ENCODE measurements at places on chromosomes 12 and 14.

- no peak for DNase-seq
Observed at GRCh38 chr14:68450391-68451120, 342.3 kb downstream of the ZFP36L1 start.

DNA sequence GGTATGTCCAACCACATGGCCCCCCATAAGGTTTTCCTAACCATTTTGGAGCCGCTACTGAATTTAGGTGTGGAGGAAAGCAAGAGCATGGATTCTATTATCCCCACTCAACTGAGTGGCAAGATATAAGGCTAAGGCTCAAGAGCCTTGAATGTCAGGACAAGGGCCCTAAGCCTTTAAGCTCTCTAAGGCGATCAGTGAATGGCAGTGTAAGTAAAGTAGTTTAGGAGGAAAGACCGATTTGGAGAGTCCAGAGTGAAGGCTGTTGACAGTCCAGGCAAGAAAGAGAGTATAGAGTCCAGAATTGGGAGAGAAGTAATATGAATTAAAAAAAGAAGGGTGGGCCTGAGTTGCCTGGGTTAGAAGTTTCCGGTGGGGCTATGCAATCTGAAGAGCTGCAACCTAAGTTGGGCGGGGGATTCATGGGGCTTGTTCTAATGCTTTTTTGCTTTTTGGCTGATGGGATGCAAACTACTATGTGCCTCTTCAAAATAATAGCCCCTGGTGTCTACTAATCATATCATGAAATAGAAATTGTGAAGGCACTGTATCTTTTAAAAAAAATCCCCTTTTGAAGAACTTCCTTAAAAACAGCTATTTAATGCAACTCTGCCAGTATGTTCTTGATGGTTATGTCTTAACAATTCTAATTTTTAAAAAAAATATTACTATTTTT is at the start of gene SPIC:
TSS of gene SPIC (plus strand) at position 626 of the 676 bp plus-strand sequence. CDS start 1,569 bp downstream, outside the sequence.
- no peak for DNase-seq

GRCh38 chr12:23847857-23848256 is 101.6 kb downstream of the SOX5 start:
- no peak for DNase-seq

DNA sequence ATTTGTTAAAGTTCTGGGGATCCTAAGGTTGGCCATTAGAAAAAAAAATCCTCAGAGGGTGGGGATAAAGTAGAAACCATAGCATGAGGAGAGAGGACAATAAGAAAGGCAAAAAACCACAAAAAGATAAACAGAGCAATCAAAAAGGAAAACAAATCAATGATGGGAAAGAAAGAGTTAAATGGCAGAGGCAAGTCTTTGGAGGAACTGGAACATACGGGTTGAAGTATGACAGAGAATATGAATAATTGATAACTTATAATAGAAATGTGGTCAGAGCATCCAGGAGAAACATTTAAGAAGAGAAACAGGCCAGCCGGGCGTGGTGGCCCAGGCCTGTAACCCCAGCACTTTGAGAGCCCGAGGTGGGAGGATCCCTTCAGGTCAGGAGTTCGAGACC is 17.8 kb upstream of the SALL2 start:
- no peak for DNase-seq

GRCh38 chr14:105913861-105914260 is 387.5 kb downstream of the TMEM121 start:
- no peak for DNase-seq

- DNase-seq, result no peak
Observed at GRCh38 chr12:997505-997904, 6.5 kb downstream of the ERC1 start.

GRCh38 chr12:6277982-6278438 is 32.5 kb upstream of the PLEKHG6 start:
- no peak for DNase-seq

GRCh38 chr12:29582677-29583272 is 85.3 kb upstream of the OVCH1 start:
- DNase-seq, result no peak

DNA sequence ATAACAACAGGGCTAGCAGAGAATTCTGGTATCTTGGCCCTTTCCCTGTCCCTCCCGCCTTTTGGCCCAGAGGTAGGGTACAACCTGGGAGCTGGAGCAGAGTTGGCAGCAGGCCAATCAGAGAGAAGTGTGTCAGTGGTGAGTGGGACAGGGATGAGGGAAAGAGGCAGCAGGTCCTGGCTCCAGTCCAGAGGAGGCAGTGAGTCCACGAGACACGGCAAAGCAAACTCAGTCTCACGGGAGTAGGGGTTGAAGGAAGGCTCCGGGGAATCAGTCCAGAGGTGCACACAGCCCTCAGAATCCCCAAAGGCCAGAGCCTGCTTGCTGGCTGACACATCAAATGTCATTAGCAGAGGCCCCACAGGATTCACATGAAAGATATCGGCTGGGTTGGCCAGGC is 7.3 kb downstream of the PAN2 start:
- DNase-seq, result no peak

DNA sequence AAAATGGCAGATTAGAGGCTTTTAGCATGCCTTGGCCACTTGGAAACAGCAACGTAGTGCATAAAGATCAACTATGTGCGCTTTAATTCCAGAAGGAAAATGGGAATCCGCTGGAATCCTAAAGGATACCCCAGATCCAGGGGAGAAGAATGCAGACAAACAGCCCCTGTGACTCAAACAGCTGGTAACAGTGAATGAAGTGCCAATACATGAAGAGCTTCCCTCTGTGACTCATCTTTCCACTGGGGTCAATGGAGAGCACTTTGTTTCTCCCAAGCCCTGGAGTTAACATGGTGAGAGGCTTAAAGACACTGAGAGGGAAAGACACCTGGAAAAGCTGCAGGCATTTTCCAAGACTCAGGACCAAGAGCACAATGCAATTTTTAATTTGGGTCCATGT is 263.1 kb downstream of the CEP128 start:
- no peak for DNase-seq

DNA sequence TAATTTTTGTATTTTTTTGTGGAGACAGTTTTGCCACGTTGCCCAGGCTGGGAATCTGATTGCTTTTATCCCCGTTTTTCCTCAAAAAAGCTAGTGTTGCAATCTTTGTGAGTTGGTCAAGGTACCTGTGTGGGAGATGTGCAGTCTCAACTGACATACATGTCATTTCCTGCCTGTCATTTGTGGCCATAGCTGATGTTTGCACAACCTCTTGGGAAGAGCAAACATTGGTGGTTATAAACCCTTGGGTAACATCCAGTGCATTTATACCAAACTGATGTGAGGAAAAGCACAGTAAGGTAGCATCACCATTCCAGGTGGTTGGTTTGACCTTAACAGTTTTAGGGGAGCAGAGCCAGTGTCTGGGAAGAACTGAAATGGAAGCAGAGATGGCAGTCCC is 54.7 kb downstream of the ATG14 start:
- no peak for DNase-seq

DNA sequence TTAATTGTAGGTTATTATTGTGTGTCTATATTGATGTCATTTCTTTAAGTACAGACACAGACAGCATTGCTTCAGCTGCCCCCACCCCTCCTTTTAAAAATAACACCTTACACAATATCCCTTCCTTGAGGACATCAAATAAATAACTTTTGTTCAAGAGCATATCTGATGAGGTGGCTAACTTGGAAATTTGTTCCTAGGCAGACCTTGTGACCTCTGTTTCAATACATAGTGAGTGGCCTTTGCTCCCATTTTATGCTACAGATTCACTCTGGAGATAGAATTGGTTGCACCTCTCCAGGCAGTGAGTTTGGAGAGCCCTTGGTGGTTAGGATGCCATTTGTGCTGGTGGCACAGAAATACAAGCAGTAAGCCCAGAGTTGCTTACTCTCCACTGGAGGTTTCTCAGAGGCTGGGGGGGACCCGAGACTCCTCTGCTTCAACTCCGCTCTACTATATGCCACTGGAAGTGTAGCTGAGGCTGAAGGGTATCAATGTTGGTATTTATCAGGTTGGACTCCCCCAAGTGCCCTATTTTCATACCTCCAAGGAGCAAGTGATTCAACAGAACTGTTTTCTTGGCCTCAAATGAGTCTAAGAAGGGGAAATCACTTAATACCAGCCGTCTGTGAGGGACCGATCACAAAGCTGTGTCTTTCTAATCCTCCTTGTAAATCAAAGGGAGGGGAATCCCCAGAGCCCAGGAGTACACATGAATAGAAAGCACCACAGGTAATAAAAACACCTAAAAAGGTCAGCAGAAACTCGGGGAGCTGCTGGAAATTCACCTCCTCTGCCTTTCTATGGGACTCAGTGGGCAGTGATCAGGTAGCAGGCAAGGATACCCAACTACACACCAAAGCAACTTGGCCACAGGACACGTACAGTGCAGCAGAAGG is 463.1 kb downstream of the RAD51B start:
- DNase-seq, result no peak

DNA sequence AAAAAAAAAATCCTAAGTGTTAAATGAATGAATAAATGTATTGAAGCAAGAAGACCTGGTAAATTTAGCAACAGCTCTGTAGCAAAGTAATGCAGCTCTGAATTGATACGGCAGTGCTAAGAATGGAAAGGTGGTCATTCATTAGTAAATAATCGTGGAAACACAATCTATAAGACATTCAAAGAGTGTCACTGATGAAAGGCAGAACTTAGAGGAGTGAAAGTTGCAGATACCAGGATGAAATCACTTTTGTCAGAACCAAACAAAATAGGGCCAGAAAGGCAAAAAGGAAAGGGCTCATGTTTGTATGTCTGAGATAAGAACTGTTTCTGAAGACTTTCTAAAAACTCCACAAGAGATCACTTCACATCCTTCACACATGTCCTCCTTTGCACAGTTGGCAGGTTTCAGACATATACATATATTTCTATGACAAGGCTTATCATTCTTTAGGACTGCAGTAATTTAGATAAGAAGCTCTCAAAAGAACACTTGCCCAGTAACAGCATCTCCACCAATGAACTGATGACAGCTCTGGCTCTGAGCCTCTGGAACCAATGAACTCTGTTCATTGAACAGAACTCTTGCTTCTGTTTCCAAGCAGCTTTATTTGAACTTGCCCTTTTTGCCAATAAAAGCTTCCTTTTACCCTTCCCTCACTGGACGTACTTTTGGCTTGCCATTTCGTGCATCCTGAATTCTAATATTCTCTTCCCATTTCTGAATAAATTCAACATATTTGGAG is 4.2 kb upstream of the LRR1 start:
- no peak for DNase-seq

DNA sequence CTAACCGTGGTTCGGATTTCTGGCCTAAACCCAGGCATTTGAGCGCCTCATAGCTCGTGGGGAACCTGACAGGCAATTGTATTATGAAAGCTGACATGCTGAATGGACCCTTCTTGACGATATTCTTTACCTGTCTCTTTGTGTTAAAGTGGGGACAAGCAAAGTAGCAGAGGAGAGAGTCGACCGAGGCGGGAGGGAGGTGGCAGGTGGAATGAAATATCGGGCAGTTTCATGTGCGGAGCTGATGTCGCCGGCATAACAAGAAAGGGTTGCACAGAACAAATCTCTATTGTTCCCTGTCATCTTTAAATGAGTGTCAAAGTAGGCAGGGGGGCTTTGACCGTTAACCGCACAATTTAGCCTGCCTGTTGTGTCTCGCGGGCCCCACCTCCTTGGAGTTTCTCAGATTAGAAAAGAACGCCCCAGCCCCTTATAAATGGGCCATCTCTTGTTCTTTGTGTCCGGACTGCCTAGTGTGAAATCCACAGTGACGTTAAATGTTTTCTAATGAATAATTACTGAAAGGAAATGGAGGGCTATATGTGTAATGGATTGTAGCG is 11.5 kb downstream of the MYO1H start:
- DNase-seq, result no peak

GRCh38 chr14:91316761-91317160 is 72.3 kb upstream of the GPR68 start:
- no peak for DNase-seq

- no peak for DNase-seq
Observed at GRCh38 chr14:30580616-30581282, 21.8 kb downstream of the G2E3 start.

- DNase-seq, result no peak
Observed at GRCh38 chr12:89235189-89235993, 116.9 kb downstream of the DUSP6 start.

DNA sequence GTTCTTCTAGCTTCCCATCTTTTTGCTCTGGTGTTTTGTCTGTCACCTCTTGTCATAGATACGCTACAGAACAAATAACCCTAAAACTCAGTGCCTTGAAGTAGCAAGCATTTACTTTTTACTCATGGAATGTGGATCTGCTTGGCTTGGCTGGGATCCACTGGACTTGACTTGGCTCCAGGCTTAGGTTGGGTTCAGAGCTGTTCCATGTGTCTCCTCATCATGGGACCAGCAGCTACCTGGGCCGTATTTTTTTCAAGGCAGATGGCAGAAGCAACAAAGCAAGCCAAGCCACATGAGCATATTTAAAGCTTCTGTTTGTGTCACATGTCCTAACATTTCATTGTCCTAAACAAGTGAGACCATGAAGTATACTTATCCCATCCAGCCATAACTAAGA is 48.7 kb upstream of the ATF1 start:
- DNase-seq, result no peak

DNA sequence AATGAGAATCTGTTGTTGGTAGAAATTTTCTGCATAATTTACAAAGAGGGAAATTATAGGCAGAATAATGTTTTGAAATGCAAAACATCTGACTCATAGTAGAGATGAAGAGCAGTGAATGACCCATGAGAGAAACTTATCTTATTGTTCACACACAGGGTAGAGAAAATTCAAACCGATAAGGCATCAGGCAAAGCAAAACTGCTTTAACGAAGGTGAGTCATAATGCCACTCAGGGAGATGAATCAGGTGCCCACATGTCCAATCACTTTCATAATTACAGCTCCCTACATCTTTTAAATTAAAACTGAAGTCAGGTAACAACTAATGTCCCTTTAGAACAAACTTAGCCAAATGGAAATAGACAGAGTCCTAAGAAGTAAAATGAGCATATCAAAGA is 265.6 kb upstream of the GARIN6 start:
- no peak for DNase-seq

DNA sequence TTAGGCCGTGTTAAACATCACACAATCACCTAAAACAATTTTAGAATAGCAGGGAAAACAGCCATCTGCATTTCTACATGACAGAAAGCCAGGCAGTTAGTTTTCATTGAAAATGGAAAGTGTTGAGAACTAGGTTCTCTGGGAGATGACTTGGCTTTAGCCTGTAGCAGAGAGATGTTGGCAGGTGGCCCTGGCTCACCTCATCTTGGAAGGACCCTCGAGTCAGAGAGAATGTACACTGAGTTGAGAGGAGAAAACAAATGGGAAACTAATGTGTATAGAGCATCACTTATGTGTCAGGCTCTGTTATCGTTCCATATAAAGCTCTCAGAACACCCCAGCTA is 51.9 kb downstream of the SUSD6 start:
- DNase-seq, result no peak

DNA sequence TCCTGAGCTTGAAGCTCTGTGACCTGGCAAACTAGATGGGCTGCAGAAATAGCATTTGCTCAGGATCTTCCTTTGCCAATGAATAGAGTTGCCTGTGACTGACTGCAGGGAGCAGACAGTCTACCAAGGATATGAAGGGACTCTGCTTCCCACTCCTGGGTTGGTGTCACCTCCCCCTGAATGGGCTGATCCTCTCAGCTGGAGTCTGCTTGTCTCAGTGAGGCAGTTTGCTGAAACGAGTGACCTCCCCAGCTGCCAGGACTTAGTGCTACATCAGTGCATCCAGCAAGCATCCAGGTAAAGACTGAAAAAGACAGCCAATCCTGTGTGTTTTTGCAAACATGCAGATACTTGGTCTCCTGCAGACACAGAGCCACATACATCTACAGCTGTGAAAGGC is 28.5 kb downstream of the PAH start:
- no peak for DNase-seq

All from NCI-H1694 (cell line).